Anterior cingulate cortex (tissue), 58 donors: ENCODE measurements at places on chromosomes 1 and 21.

DNA sequence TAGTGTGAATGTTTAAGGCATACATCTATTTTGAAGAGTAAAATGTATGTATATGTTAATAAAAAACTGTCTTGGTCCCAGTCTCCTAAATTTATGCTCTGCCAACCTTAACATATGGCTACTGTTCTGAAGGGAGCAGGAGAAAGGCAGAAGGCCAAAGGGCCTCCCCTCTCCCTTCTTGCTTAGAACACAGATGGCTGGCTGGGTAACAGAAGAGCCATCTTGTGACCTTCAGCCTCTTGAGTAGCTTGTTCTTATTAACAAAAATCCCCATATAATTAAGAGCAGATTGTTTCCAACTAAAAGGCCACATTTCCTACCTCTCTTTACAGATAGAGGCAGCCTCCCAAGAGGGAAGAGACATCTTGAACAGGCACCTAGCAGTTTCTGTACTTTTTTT is 36.1 kb downstream of the EPB41 start:
- no peak for DNase-seq

DNA sequence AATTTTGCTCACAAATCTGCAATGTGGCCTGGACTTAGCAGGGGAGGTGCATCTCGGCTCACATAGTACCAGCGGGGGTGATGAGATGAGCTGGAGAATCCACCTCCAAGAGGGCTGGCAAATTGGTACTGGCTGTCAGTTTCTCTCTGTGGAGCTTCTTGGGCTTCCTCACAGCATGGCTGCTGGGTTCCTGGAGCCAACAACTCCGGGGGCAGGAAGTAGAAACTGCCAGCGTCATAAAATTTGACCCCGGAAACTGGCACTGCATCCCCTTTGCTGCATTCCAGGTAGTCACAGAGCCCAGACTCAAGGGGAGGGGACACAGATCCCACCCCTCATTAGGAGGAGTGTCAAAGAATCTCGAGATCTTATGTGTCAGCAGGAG is 17.0 kb upstream of the TNFRSF1B start:
- DNase-seq, result no peak

GRCh38 chr1:25185409-25186160 is 46.7 kb downstream of the SYF2 start:
- no peak for DNase-seq

DNA sequence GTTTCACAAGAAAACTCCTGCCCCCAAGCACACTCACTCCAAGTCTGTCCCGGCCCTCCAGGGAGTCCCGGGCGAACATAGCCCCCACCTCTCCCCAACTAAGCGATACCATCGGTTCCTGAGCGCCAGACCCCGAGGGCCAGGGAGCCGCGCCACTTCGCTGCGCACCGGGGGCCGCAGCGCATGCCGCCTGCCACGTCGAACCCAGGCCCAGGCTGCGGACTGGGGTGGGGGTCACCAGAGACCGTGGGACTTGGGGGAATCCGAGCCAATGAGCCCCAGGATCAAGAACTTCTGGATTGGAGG is 801 bp downstream of the RSPO1 start:
- no peak for DNase-seq

DNA sequence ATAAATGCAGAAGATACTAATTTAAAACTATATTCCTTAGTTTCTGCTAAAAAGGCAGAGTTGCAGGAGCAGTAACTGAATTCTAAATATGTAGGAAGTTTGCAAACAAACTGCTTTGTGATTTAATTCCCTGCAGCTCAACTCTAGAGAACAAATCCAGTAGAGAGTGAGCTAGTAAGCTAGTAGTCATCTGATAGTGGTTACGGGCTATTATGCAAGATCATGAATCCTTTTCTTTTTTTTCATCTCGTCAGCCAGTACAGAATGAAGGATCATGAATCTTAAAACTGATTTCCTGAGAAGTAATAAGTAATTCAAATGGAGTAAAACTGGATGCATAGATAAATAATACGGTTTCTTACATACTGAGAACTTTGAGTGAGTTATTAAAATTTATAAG is 3.3 kb downstream of the DPH5 start:
- no peak for DNase-seq

GRCh38 chr1:81912383-81912782 is 111.6 kb downstream of the ADGRL2 start:
- no peak for DNase-seq

GRCh38 chr21:16388911-16389560 is 659.3 kb downstream of the USP25 start:
- no peak for DNase-seq

DNA sequence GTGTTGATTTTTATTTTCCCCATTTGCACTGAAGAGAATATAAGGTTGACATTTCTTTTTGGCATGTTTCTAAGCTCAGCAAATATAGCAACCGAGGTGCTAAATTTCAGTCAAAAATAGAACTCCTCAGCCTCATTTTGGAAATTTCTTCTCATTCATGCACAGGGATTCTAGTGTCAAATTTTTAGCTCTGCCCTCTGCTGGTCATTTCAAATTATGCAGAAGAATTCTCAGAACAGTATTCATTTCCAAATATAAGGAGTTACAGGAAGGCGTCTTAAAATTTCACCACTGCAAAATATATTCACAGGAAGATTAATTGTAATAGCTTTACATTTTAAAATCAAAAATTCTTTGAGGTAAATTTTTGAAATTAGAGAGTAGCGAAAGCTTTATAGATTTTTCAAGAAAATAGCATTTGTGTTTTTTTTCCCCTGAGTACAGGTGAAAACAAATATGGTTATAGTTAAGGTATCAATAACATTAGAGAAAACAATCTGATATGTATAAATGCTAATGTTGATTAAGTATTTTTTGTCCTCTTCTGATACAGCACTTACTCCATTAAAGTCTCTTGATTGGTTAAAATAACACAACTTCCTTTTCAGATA is 57.9 kb downstream of the FMN2 start:
- no peak for DNase-seq

DNA sequence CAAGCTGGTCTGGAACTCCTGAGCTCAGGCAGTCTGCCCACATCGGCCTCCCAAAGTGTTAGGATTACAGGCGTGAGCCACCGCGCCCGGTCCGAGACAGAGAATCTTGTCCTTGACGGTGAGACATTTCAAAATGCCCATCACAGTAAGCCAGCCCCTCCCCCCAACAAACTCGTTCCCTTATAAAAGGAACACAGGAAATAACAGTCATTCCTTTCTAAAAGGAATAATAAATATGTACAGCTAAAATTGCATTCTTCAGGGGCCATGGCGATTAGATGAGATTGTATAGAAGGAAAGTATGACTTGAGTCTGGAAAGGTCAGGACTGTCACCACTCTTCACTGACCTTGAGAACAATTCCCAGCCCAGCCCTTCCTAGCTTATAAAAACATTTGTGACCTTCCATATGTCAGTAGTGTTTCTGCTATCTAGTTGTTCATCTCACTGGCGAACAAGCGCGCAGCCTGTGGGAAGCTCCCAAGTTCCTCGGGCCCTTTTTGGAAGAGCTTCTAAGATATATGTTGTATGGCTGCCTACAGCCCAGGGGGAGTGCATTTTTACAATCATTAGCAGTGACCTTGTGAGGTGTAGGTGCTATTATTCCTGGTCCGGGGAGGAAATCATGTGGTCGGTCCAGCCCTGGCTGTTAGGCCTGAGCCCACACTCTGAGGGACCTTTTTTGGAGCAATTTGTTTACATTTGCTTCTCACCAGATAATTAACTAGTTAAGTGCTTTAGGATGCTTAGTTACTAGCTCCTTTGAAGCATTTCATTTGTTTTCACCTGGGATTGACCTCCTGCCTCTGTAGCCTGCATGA is 8.7 kb downstream of the SZRD1 start:
- no peak for DNase-seq

- no peak for DNase-seq
Observed at GRCh38 chr1:15308621-15309027, 61.6 kb downstream of the FHAD1 start.

DNA sequence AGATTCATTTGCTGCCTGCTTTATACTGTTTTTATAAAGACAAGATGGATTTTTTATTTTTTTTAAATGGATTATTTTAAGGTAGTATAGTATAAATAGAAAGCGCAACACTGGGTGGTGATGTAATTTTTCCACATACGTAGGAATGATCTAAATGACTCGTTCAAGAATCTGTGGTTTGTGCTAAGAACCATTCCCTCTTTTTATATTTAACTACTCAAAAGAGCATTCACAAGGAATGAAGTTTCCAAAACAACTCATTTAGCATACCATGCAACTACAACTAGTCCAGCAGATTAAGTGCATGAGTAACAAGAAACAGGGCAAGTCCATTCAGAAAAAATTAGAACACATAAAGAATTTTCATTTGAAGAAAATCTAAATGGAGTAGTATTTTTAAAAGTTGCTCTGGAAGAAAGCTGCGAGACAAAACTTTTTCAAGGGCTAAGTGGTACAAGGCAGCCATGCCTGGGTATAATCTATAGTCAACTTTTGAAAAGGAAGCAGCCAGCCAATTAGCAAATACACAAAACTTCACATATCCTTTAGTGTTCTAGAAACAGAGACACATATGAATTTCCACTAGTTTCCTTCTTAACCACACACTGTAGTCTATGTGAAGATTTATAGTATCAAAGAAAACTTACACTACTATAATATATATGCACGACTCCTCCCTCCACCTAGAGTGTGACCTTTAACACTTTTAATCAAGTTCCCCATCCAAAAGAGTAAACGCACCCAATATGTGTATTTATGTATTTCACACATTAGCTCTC is 23.4 kb downstream of the GTF2B start:
- DNase-seq, result no peak

GRCh38 chr1:108878160-108878469 is 1.3 kb downstream of the GPSM2 start:
- DNase-seq, result no peak

DNA sequence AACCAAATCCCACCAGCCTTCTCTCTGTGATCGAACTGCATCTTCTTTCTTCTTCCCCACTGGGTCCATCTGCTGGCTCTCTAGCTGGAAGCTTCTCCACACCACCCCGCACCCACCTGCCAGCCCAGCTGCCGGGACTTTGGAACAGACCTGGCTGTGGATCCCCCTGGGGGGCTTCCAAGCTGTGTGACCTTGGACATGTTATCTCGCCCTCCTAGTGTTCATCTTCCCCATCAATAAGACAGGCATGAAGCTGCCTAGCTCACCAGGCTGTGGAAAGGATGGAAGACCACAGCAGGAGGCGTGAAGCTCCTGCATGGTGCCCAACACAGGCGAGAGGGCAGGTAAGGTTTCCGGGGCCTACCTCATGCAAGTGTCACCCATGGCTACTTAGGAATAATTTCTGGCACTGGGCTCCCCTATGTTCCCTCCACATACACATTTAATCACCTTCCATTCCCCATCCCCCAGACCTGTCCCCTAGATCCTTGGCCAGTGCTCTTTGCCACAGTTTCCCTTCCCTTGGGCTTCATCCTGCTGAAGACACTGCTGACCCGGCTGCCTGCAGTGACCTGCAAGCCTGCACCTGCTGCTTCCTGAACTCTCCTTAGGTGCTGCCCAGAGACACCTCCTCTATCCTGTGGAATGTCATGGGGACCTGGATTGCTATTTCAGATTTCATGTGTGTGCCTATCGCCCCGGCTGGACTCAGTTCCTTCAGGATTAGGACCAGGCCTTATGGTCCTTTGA is 13.2 kb upstream of the C2CD2 start:
- DNase-seq, result no peak
